Activated CD4-positive, alpha-beta T cell treated with anti-CD3 and anti-CD28 coated beads, Interleukin-2, amount 50 U/mL, for 16 hours (primary cell): ENCODE measurements at places on chromosomes 5 and 9.

DNA sequence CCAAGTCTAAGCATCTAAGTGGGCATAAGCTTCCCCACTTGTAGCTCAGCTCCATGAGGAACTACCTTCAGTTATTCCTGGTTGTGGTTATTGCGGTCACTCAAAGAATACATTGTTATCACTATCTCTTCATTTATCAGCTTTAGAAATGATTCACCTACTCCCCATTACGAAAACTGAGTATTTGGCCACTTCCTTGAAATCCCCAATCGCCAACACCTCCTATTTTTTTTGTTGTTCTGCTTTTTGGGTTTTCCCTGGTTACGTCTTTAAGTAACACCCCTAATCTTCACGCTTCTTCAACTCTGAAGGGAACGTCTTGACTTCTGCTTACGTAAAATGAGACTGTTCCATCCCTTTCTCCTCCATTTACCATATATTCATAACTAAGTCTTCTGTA, 20.7 kb downstream of the MAPK9 start:
- DNase-seq, result no peak

- DNase-seq, result no peak
Measured at GRCh38 chr9:74697535-74697934, 190.2 kb downstream of the TRPM6 start.

- DNase-seq, result no peak
Measured at GRCh38 chr9:92276331-92277032, 17.0 kb downstream of the IARS1 start.

DNA sequence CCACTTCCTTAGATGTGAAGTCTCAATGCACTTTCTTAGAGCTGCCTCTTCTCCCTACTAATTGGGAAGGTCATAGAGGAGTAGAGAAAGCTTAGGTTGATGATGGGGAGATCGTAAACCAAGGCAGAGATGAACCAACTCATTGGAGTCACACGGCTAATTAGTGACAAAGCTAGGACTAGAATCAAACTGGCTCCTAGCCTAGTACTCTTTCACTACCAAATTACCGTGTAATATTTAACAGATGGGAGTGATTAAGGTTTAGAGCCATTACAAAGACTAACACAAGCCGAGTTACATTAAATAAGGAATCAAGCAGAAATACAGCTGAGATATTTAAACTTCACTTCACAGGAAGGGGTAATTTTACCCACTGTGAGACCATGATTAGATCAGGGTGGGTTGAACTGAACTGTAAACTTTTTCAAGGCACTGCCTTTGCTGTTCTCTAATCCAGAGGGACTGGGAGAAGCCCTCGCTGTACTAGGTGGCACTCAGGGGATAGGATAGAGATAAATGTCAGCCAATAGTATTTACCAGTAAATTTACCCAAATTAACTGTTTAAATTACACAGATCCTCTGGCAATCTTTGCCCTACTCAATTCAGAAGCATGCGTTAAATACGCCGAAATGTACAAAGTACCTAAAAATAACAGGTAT, 166.4 kb upstream of the PIK3R1 start:
- no peak for DNase-seq

DNA sequence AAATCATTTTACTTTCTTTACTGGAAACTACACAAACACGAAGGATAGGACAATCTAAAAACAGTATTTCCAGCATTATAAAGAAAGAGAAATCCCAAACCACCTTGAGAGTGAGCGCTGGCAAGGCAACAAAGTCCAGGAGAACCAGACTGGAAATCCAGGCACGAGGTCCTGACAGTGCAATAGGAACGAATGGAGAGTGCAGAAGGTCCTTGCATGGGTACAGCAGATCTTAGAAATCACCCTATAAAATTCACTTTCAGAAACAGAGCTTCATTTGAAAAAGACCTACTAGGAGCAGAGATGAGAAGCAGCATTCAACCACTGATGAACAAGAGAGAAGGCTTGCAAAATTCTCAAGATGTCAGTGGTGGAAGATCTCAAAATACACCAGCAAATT, 133.7 kb upstream of the ST8SIA4 start:
- no peak for DNase-seq

DNA sequence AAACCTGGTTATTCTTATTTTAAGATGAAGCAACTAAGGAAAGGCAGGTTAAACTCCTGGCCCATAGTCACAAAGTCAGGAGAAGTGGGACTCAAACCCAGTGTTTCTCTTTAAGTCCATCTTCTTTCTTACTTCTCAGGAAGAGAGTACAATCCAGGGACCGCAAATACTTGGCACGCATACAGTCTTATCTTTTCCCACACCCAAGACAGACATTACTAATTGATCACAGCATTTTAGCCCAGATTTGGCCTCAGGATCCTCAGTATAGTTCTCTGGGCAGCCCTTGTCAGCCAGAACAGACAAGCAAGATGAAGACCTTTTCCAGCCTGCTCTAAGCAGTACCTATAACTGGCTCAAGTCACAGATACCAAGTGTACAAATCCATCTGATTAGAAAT, 125.5 kb upstream of the RAI14 start:
- no peak for DNase-seq

GRCh38 chr5:102720969-102721368, 34.1 kb upstream of the PAM start:
- DNase-seq, result no peak

- no peak for DNase-seq
Measured at GRCh38 chr9:21558615-21559401, 76.7 kb upstream of the IFNE start.
